ENCODE measurements at places on chromosomes 4 and X.

- DNase-seq = no peak
- no peaks in the 10 kb centered on the region for H3K27me3 ChIP-seq
- H3K4me1 ChIP-seq = no peaks in the 10 kb centered on the region
These were observed 2.2 kb downstream of the MAMLD1 start for GRCh38 chrX:150365051-150365989.

DNA sequence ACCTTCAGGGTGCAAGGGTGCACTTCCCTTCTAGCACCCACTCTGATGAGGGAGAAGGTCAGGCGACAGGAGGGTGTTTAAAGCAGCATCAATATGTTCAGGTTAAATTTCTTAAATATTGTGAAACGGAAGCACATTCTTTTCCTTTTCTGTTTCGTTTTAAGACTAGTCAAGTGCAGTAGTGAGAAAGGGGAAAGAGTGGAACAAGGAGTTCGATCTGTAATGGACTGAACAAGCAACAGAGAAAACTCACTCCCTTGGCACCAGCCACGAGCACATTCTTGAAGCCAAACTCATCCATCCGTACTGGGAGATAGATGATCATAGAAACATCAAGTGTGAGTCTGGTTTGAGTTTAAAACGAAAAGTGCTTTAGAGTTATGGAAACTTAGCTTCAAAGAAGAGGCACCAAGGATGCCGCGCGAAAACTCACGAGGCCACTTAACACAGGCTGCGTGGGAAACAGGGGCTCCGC, 815 bp downstream of the FAM53A start:
- H3K27ac ChIP-seq = peak overlapping the region; percentile 59
- H3K27me3 ChIP-seq = no peaks in the 10 kb centered on the region
- H3K4me1 ChIP-seq = peaks cover 10% of the 10 kb centered on the region
- no peaks in the 10 kb centered on the region for H3K36me3 ChIP-seq
- no peak for DNase-seq

- no peaks in the 10 kb centered on the region for H3K4me1 ChIP-seq
- no peaks in the 10 kb centered on the region for H3K36me3 ChIP-seq
- H3K4me3 ChIP-seq = no peak overlapping the region
- DNase-seq = no peak
- no peaks in the 10 kb centered on the region for H3K27me3 ChIP-seq
These were observed 64.1 kb downstream of the PARM1 start for GRCh38 chr4:74996996-74997395.

GRCh38 chr4:167622481-167623240, 388.4 kb upstream of the SPOCK3 start:
- no peaks in the 10 kb centered on the region for H3K27me3 ChIP-seq
- H3K4me3 ChIP-seq = no peak overlapping the region
- H3K4me1 ChIP-seq = no peaks in the 10 kb centered on the region

- no peak overlapping the region for H3K27ac ChIP-seq
- no peaks in the 10 kb centered on the region for H3K27me3 ChIP-seq
- no peak for DNase-seq
- no peak overlapping the region for H3K4me3 ChIP-seq
- no peaks in the 10 kb centered on the region for H3K4me1 ChIP-seq
- no peaks in the 10 kb centered on the region for H3K36me3 ChIP-seq
These were observed 32.5 kb downstream of the MAN2B2 start for GRCh38 chr4:6607368-6608055.

DNA sequence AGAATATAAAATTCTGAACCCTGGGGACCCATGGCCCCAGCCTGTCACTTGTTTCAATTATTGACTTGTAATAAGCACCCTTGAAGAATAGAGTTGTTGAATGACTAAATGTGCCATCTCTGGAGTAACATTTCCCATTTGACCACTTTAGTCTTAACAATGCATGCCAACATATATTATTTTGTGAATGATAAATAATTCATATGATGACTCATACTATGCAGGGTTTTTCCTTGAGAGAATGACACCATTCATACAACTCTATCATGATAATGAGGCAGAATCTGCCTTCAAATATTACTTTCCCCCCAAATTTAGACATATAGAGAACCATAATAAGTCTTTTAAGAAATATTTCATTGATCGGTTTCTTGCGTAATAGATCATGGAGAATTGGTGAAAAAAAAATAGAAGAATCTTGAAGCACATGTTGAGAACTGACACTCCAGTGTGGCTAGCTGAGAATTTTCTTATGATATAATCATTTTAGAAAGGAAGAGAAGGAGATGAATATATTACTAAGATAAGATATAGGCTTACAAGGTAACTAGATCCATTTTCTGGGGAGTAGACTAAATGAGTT, 404.5 kb downstream of the GRXCR1 start:
- no peaks in the 10 kb centered on the region for H3K4me1 ChIP-seq
- H3K27ac ChIP-seq = no peak overlapping the region
- H3K4me3 ChIP-seq = no peak overlapping the region
- no peak for DNase-seq

- no peak for DNase-seq
- H3K4me1 ChIP-seq = no peaks in the 10 kb centered on the region
- H3K27me3 ChIP-seq = no peaks in the 10 kb centered on the region
- no peak overlapping the region for H3K27ac ChIP-seq
These were observed 494.4 kb downstream of the TMA16 start for GRCh38 chr4:163988865-163989264.

- H3K4me3 ChIP-seq = no peak overlapping the region
- H3K4me1 ChIP-seq = peaks cover 30% of the 10 kb centered on the region
- H3K27me3 ChIP-seq = no peaks in the 10 kb centered on the region
- H3K36me3 ChIP-seq = no peaks in the 10 kb centered on the region
These were observed 133.1 kb downstream of the AFAP1 start for GRCh38 chr4:7806338-7807090.

GRCh38 chr4:73730292-73730691, 10.1 kb upstream of the CXCL8 start:
- no peaks in the 10 kb centered on the region for H3K27me3 ChIP-seq
- no peak for DNase-seq
- H3K4me1 ChIP-seq = no peaks in the 10 kb centered on the region
- no peak overlapping the region for H3K4me3 ChIP-seq
- no peaks in the 10 kb centered on the region for H3K36me3 ChIP-seq
- H3K27ac ChIP-seq = no peak overlapping the region

GRCh38 chr4:4446434-4446833, 59.5 kb downstream of the NSG1 start:
- H3K27me3 ChIP-seq = no peaks in the 10 kb centered on the region
- no peak for DNase-seq
- peaks cover 22% of the 10 kb centered on the region for H3K4me1 ChIP-seq
- H3K4me3 ChIP-seq = no peak overlapping the region
- H3K27ac ChIP-seq = no peak overlapping the region

- no peak overlapping the region for H3K27ac ChIP-seq
- H3K4me3 ChIP-seq = no peak overlapping the region
- no peaks in the 10 kb centered on the region for H3K4me1 ChIP-seq
- H3K36me3 ChIP-seq = no peaks in the 10 kb centered on the region
These were observed 62.3 kb upstream of the LSM6 start for GRCh38 chr4:146113171-146113570.

DNA sequence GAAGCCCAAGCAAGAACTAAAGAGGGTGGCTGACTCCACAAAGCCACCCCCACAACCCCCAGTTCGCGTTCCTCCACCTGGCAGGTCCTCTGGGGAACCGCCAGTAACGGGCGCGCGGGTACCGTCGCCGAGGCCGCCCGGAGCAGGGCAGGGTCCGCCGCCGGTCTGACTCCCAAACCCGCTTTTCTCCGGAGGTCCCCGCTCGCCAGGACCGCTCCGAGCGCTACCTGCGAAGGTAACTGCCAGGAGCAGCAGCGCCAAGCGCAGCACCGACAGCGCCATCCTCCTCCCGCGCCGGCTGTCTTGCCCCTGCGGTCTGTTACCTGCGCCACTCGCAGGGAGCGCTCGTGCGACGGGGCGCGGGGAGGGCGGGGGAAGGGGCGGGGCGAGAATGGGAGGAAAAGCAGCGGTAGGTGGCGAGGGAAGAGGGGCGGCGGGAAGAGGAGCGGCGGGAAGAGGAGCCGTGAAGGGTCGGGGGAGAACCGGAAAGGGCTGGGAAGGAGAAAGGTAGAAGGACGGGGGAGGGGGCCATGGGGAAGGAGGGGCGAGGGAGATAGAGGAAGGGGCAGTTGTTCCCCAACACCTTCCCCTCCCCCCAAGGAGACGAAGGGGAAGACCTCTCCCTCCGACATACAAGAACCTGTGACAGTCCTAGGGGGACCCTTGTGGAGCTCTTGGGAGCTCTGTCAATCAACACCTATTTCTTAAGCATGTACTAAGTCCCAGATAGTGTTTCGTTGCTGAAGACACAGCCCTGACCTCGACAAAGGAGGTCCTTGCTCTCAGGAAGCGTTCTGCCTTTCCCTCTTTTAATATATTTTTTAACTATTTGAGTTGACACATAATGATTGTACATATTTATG, at the start of gene SPINK2:
TSS of gene SPINK2 (minus strand) at position 321 of the 863 bp plus-strand sequence. CDS start at position 282, 39 bp downstream.
- H3K27me3 ChIP-seq = no peaks in the 10 kb centered on the region
- no peaks in the 10 kb centered on the region for H3K36me3 ChIP-seq
- DNase-seq = peak; percentile 73
- H3K4me1 ChIP-seq = 0 out of 2 replicates have a peak, but pooled peaks cover 4% of the 10 kb centered on the region
- peak within 1 kb of the TSS; percentile 45 for H3K4me3 ChIP-seq

GRCh38 chr4:119785963-119786362, 157.4 kb upstream of the PDE5A start:
- H3K27ac ChIP-seq = no peak overlapping the region
- H3K4me3 ChIP-seq = no peak overlapping the region
- DNase-seq = peak; percentile 34
- no peaks in the 10 kb centered on the region for H3K27me3 ChIP-seq

DNA sequence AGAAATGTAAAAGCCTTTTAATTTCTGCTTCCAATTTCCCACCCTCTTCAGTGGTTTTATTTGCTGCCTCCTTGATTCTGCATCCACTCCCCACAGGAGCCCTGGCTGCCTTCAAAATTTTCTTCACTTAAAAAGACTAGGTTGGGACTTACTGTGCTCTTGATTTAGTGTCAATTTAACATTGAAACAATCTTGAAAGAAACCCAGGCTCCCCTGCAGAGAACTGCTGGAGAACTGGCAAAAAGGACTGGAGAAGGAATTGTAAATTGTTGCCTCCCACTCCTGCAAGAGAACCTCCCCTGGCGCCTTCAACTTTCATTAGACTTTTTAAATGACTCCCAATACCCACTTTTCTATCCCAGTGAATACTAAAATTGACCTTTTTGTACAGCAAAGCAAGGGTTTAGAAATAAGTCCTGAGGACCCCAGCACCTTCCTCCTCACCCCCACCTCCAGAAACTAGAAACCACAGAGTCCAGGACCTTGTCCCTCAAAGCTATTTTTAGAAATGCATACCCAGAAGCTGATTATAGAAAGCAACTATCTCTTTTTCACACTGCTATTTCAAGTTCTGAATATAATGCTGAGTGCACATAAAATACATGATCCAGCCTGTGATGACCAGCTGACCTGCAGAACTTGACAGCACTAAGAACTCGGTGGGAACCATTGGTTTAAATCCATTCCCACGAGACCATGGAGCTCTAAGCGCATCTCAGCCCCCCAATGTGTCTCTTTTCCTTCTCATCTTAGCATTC, 155.5 kb downstream of the INPP4B start:
- no peaks in the 10 kb centered on the region for H3K27me3 ChIP-seq
- no peaks in the 10 kb centered on the region for H3K36me3 ChIP-seq
- no peaks in the 10 kb centered on the region for H3K4me1 ChIP-seq
- H3K4me3 ChIP-seq = no peak overlapping the region
- no peak overlapping the region for H3K27ac ChIP-seq
- no peak for DNase-seq

GRCh38 chr4:127881563-127881864, 821 bp downstream of the PLK4 start:
- no peaks in the 10 kb centered on the region for H3K4me1 ChIP-seq
- DNase-seq = no peak
- H3K27ac ChIP-seq = peak overlapping the region; percentile 99
- no peaks in the 10 kb centered on the region for H3K27me3 ChIP-seq
- H3K4me3 ChIP-seq = peak overlapping the region; percentile 97

DNA sequence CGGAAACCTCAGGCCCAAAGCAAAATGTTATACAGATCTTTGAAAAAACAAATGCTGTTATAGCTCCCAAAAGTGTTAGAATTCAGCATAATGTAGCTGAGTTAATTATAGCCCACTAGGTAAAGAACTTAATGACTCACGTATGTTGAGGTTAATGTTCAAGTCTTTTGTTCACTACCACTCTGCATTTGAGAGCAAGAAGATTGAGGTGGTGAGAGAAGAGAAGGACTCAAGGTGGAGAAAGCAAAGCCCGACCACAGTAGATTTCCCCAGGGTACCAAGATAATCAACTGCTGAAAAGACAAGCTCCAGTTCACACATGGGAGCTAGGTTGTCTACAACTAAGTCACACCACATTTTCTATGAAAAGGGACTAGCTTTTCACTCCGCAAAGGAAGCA, 480.2 kb downstream of the DTHD1 start:
- no peak overlapping the region for H3K27ac ChIP-seq
- H3K36me3 ChIP-seq = no peaks in the 10 kb centered on the region
- H3K4me3 ChIP-seq = no peak overlapping the region

- H3K36me3 ChIP-seq = no peaks in the 10 kb centered on the region
- H3K4me1 ChIP-seq = peaks cover 11% of the 10 kb centered on the region
- H3K27me3 ChIP-seq = no peaks in the 10 kb centered on the region
- no peak for DNase-seq
These were observed 19.1 kb downstream of the GALNT7 start for GRCh38 chr4:173187732-173188131.

- no peak for DNase-seq
- no peaks in the 10 kb centered on the region for H3K4me1 ChIP-seq
- no peaks in the 10 kb centered on the region for H3K27me3 ChIP-seq
- H3K4me3 ChIP-seq = no peak overlapping the region
- H3K36me3 ChIP-seq = no peaks in the 10 kb centered on the region
These were observed 241.4 kb downstream of the FRMPD4 start for GRCh38 chrX:12379671-12380070.
